ENCODE measurements at places on chromosomes 7 and 10.

DNA sequence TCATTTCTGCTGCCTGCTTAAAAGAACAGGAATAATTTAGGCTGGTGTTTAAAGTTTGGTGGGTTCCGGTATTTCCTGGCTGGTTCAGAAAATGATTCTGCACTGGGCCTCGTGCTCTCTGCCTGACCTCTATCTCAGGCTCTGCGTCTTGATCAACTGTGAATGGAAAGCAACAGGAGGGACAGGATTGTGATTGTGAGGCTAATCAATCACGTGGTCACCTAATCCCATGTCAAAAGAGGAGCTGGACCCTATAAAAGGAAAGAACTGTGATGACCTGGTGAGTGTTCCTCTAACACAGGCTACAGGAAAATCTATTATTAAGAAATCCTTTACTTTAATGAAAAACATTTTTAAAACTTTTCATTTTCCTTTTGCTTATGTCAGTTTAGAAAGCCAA lies at the start of gene DHX32:
DHX32 (minus strand) TSS at position 101 of the 400 bp plus-strand sequence. CDS start 468 bp downstream, outside the sequence.
- DNase-seq: no peak

DNA sequence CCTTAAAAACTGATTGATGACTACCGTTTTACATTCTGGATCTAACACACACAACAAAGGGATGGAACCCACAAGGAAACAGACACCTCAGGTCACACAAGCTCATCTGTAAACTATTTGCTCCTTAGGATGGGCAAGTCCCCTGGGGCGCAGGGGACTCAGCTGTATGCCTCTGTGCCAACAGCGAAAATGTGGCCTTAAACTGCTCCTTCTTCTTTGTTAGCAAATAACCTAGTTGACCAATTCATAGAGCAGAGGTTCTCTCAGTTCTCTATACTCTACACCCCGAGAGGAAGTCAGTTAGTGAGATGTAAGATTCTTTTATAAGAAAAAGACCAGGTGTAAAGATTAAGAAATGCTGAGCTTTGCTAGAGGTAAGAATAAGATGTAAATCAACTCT lies 181.9 kb upstream of the PRSS58 start:
- no peak for DNase-seq

- no peak for DNase-seq
These were observed 11.0 kb downstream of the PHKG1 start for GRCh38 chr7:56081626-56082340.

GRCh38 chr10:19947656-19948055 lies 131.4 kb downstream of the PLXDC2 start:
- no peak for DNase-seq

GRCh38 chr7:145036604-145037405 lies 201.0 kb upstream of the TPK1 start:
- DNase-seq: peak; percentile 51

DNA sequence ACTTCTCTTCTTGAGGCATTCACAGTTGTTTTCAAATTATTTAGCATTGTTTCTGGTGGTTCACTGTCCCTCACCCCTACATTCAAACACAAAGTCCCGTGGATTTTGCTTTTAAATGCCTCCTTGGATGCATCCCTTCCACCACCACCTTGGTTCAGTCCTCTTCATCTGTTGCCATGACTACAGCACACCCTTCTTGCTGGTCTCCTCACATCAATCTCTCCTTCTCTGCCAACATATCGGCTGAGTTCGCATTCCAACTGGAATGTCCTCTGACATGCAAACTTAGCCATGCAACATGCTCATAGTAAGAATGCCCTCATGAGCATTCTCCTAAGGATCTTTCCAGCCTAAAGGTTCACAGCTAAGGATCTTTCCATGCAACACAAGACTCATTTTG lies 198.3 kb upstream of the AGK start:
- DNase-seq: no peak

GRCh38 chr10:18043148-18044006 lies 91.7 kb downstream of the SLC39A12 start:
- DNase-seq: no peak

DNA sequence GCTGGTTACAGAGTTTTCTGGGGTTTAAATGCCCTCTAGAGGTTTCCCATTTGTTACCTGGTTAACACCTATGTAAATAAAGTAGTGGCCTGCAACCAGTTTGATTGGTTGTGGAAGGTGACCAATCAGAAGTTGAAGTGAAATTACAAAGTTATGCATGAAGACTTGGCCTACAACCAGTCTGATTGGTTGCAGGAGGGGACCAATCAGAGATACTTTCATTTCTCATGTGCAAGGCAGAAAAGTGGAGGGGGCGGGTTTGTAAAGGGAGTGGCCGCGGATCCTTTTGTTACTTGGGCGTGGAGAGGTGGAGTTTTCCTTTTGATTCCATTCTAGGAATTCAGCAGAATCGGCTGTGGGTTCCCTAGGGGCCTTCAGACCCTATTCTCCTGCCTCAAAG lies 80.8 kb downstream of the SEC23IP start:
- DNase-seq: no peak

DNA sequence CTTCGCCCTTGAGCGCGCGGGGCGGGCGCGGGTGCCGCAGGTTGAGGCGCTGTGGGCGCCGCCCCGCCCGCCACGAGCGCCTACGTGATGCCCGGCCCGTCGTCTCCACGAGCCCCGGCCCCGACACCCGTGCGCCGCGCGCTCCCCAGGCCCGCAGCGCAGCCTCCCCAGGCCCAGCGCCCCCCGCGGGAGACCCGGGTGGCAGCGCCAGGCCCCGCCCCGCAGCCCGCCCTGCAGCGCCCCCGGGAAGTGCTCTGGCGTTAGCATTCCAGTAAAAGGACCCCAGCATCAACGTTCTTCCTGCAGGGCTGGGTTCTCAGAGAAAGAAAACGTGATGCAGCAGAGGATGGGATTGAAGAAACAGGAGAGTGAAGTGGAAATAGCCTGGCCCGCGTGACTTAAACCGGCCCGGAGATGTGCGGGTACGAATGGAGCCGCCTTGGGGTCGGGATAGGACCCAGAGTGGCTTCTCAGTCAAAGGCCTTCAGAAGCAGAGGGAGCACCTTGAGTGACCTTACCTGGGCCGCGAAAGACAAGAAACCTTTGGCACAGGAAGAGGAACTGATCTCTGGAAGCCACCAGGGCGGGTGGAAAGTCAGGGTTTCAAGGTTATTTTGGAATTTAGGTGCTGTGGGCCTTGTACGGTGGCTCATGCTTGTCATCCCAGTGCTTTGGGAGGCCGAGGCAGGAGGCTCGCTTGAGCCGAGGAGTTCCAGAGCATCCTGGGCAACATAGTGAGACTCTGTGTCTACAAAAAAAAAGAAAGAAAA lies 1.8 kb downstream of the PFKP start:
- peak; percentile 40 for DNase-seq

DNA sequence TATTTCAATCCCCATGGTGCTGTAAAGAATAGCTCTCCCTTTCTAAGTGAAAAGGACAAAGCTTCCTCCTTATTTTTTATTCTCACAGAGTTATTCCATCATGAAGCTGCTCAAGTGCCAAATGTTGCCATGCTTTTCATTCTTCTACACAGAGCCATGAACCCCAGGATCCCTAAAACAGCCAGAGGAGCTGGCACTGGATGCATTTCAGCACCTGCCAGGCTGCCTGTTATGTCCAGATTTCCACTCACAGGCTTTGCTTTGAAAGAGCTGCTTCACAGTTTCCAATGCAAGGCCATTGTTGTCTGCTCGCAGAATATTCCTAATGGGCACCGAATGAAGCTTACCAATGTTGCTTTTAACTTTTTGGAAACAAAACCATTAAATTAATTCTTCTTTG lies 256.2 kb upstream of the NPSR1 start:
- no peak for DNase-seq

GRCh38 chr10:19986591-19986990 lies 170.4 kb downstream of the PLXDC2 start:
- no peak for DNase-seq

DNA sequence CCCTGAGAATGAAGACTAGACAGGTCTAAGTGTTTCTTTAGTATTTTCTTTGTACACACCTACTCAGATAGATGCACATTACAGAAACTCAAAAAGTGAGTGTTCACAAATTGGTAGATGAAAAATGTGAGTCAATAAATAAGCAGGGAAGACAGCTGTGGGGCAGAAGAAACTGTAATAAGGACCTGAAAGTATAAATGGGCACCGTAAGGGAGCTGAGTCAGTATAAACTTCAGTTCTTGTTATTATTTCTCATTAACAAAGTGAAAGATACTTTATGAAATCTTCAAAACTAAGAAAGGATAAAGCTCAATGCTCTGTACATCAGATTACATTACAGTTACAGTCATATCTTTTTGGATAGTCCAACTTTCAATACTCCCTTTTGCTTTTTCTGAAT lies 2.5 kb downstream of the MTPN start:
- no peak for DNase-seq

- DNase-seq: no peak
These were observed 380.2 kb downstream of the EXOC4 start for GRCh38 chr7:133633055-133633454.

GRCh38 chr7:741191-741671 lies 14.2 kb upstream of the PRKAR1B start:
- DNase-seq: no peak

- peak; percentile 63 for DNase-seq
These were observed 10.2 kb downstream of the PYROXD2 start for GRCh38 chr10:98404571-98405359.

DNA sequence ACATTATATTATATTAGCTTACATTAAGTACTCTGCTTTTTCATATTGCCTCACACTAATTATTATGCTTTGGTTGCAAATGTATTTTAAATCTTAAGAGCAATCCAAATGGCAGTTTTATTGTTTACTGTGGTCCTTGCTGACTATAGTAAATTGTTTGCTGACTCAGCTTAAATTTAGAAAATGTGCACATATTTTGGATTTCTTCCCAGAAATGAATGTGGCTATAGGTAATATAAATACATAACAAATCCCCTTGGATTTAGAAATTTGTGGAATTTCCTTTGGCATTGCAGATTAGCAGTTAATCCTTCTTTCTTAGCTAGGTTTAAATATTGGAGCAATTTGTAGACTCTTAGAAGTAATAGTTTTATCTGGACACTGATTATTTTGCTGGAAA lies 565.8 kb downstream of the NRG3 start:
- DNase-seq: no peak

- DNase-seq: no peak
These were observed 398.9 kb downstream of the PHTF2 start for GRCh38 chr7:78197447-78197846.

DNA sequence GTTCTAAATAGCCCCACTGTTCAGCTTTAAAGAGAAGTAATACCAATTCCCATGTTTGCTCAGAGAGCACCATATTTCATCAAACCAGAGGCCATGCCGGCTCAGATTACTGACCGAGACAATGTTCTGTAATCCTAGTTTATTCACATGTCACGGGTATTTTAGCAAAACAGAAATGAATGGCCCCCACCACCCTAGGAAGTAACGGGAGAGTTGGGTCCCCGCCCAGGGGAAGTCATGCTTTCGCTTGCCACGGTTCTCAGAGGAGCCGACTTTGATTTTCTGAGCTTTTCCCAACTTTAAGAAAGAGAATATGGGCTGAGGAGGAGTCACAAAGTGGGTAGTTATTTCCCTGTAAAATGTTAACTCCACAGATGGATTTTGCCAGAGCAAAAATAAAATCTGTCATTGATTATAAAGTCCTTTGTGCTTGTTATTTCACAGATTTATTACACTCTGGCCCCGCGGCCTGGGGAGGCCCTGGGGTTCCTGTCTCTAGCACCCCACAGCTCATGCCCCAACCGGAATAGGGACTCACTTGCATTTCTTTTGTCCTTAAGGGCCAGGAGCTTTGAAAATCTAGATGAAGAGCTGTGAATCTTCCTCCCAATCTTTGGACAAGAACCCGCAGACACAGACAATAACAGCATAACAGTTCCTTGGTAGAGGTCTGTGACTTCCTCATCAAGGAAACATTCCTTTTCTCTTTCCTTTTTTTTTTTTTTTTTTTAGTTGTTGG lies 3.7 kb upstream of the GDF10 start:
- no peak for DNase-seq

GRCh38 chr7:93119191-93119905 lies 1.6 kb upstream of the SAMD9 start:
- no peak for DNase-seq

DNA sequence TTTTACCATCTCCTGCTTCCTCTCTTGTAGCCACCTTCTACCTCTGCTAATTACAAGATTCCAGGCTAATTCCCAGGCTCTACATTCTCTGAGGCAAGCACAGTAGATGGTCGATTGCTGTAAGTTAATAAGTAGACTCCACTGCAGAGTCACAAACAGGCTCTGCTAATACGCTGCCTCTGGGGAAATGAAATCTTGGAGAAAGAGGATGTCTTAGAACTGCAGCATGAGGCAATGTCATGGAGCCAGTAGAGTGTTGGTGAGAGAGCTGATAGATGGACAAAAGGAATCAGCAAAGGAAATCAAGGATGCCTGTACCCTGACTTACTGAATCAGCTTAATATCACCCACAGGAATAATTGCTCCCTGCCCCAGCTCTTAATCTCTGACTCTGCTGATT lies 1260.3 kb downstream of the XPNPEP1 start:
- DNase-seq: no peak

DNA sequence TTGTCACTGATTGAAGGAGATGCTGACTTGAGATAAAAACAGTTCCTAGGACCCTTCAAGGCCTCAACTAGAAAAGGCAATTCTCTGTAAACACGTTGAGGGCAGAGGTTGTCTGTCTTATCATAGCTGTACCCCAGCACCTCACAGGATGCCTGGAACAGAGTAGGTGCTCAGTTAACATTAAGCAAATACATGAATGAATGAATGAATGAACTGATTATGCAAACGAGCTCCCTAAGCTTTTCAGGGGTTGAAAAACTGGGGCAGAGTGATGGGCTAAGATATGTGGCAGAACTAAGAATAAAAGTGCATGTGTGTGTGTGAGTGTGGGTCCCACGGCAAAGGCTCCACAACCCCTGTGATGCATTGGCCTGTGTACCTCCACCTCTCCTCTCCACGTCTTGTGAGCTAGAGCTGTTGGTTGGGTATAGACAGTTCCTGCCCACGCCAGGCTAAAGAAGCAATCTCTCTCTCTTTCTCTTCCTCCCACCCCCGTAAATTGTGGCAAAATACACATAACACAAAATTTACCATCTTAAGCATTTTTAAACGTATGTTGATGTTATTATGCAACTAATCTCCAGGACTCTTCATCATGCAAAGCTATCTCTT lies 20.9 kb upstream of the SMC3 start:
- no peak for DNase-seq

- DNase-seq: no peak
These were observed 929 bp downstream of the GBF1 start for GRCh38 chr10:102246261-102246660.

- DNase-seq: no peak
These were observed 24.9 kb downstream of the PAXIP1 start for GRCh38 chr7:154978017-154978416.

- peak; percentile 64 for DNase-seq
These were observed 631 bp downstream of the SUPV3L1 start for GRCh38 chr10:69180525-69181204.

DNA sequence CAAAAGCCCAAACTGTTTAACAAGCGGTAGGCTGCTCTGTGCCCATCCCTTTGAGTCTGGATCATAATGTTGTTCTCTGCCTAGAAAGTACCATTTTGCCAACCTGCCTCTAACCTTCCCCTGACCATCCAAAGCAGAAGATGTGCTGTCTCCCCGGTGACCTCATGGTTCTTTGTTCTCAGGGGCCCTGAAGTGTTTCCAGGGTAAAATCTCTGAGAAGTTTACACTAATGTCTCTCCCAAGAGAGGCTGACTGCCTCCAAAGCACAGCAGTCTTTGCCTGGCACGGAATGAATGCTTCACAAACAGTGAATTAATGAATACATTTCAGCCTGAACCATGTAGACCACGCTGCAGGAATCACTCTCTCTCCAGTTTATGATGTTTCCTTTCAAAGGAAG lies 523.8 kb upstream of the CELF2 start:
- DNase-seq: no peak

- no peak for DNase-seq
These were observed 10.9 kb downstream of the ATG9B start for GRCh38 chr7:151013356-151013732.

GRCh38 chr10:47013507-47014154 lies 102.4 kb downstream of the PTPN20 start:
- DNase-seq: no peak
